Muscle of arm (tissue), 14 donors: ENCODE measurements at places on chromosomes 12 and 14. TPM values are rescaled to one million over a fixed set of nuclear protein-coding genes. Genes with fewer than 3 reads are reported as not detected.
A peak's percentile ranks its signal among the peaks of the same experiment; 100 is the strongest.

Gene ACVRL1
- 54.0 TPM for polyA plus RNA-seq

Gene PABPN1
- polyA plus RNA-seq = 108 TPM

Gene TTC8
- 14.6 TPM for polyA plus RNA-seq

Gene TAS2R13
- not detected for polyA plus RNA-seq

Gene ART4
- polyA plus RNA-seq = 0.41 TPM

Gene SERPINA1
- polyA plus RNA-seq = 54.8 TPM

Gene DLK1
- polyA plus RNA-seq = 1,856 TPM

Gene KLRC2
- polyA plus RNA-seq = 0.67 TPM

Gene SMIM10L1
- 8.5 TPM for polyA plus RNA-seq

Gene FOXG1
- polyA plus RNA-seq = 0.05 TPM

GRCh38 chr12:13425766-13426165 is 229.2 kb downstream of the EMP1 start:
- DNase-seq = no peak

GRCh38 chr12:52585946-52586345 is 12.3 kb upstream of the KRT74 start:
- DNase-seq = peak; percentile 18

- DNase-seq = no peak
Observed at GRCh38 chr12:57152639-57153038, 5.2 kb upstream of the LRP1-AS start.

DNA sequence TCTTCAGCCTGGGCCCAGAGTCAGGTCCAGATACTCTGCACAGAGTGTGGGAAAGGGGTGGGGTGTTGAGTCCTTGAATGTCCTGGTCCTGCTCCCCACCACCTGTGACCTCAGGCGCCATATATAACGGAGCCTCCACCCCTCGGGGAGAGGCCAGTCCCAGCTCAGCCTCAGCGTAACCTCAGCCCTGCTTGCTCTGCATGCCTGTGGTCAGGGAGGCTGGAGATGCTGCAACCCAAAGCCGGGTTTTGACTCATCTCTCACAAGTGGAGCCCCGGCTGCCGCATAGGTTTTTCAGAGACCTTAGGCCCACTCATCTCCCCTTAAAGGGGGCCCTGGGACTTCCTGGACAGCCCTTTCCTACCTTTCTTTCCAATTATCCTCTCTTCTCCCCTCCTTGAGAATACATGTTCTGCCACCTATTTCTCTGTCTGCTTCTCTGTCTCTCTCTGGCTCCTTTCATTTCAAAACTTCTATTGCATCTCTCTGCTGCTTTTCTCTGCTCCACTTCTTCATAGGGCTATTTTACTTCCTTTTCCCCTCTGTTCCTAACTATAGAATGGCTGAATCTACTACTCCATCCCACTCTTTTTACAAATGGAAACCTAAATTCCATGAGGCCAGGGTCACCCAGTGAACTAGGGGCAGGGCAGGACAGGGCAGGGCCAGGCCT is 1.2 kb downstream of the ITGB7 start:
- DNase-seq = no peak

- DNase-seq = no peak
Observed at GRCh38 chr14:79209418-79209817, 1001.9 kb downstream of the DIO2 start.

DNA sequence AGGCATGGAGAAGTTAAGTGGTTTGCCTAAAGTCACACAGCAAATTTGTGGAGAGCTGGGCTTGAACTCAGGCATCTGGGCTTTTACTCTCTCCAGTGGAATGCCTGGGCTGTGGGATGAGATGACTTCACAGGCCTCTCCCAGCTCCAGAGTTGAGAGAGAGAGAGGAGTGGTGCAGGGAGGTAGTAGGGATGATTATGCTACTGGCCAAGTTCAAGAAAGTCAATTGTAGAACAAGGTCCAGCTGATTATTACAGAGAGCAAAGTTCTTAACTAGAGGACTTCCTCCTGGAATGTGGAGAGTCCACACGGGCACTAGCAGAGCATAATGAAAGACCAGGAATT is 769 bp upstream of the EMP1 start:
- DNase-seq = no peak

DNA sequence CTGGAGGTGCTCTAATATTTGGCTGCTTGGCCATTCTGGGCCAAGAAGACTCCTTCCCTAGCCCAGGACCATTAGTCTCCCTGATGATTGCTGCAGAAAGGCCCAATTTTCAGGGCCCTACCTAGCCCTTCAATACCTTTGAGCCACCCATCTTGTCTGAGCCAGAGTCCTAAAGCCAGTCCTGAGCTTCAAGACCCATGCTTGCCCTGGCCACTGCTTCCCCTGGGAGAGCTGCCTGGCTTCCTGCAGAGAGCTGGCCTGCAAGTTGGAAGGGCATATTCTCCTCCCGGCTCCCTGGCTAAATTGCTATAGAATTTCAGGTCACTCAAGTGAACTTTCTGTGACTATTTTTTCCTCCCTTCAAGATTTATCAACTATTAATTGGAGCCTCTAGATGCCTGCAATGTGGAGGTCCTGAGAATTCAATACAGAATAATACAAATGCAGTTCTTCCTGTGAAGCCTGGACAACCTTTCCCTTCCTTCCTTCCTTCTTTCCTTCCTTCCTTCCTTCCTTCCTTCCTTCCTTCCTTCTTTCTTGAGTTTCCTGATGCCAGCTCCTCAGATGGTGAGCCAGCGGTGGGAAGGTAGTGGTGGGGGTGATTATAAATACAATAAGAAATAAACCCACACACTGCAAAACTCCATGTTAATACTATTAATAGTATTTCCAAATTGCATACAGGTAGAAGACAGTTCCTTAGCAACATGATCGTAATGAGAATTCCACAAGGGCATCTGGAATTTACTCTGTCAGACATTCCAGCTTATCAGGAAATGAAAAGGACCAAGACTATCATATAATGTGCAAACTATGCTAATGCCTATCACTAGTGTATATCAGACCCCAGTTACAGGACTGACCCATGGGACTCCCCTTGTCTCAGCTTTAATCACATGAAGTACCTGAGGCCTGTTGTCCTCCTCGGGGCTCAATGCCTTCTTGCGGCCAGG is 108.1 kb downstream of the ZFP36L1 start:
- DNase-seq = no peak

DNA sequence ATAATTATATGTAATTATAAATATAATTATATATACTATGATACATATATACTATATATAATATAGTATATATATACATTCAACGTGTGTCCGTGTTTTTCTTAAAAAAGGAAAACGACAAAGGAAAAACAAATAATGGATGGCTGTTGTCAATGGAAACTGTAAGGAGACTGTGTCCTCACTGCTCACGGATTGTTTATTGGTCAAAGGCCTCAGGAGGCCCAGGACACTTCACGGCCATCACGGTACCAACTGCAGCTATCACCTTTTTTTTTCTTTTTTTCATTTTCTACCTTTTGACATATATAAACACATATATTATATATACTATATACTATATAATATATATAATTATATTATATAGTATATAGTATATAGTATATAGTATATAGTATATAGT is 113.4 kb downstream of the SPTSSA start:
- no peak for DNase-seq

GRCh38 chr12:75792687-75793086 is 238.9 kb downstream of the PHLDA1 start:
- DNase-seq = no peak

DNA sequence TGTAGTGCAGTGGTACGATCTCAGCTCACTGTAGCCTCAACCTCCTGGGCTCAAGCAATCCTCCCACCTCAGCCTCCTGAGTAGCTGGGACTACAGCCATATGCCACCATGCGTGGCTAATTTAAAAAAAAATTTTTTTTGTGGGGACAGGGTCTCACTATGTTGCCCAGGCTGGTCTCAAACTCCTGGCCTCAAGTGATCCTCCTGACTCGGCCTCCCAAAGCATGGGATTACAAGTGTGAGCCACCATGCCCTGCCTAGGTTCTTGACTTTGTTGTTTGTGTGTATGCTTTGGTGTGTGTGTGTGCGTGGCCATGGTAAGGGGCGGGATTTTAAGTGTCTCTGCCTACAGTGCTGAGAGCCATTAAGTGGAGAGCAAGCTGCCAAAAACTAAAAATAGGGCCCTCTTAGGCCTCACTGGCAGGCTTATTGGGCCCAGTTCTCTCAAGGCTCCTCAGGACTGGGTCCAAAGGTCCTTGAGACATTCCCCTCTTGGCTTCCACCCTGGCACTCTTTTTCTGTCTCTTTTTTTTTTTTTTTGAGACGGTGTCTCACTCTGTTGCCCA is 5.1 kb downstream of the COX14 start:
- DNase-seq = no peak

DNA sequence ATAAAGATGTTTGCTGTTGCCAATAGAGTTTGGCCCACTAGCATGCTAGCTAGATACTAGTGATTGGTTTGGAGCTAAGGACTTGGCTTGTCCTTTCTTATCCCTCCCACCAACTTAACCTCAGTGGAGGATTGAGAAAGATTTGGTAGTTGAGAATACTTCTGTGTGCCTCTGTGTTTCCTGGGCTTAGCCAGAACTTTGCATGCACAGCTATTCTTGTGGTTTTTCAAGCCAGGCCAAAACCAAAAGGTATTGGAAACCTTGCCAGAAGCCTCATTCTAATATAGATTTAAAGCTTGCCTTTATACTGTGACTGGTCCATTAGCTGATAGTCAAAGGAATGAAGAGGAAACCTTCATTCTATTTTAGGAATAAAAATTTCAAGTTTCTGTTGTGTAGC is 188.5 kb downstream of the CCDC91 start:
- no peak for DNase-seq

DNA sequence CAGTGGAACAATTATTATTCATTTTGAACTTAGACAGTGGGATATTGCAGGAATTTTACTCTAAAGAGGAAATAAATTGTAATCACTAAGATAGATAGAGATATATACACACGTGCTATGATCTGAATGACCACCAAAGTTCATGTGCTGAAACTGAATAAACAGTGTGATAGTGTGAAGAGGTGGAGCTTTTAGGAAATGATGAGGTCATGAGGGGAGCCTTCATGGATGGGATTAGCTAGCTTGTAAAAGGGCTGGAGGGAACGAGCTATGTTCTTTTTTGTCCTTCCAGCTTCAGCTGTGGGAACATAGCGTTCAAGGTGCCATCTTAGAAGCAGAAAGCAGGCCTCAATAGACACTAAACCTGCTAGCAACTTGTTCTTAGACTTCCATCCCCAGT is 191.5 kb upstream of the LRIG3 start:
- no peak for DNase-seq

DNA sequence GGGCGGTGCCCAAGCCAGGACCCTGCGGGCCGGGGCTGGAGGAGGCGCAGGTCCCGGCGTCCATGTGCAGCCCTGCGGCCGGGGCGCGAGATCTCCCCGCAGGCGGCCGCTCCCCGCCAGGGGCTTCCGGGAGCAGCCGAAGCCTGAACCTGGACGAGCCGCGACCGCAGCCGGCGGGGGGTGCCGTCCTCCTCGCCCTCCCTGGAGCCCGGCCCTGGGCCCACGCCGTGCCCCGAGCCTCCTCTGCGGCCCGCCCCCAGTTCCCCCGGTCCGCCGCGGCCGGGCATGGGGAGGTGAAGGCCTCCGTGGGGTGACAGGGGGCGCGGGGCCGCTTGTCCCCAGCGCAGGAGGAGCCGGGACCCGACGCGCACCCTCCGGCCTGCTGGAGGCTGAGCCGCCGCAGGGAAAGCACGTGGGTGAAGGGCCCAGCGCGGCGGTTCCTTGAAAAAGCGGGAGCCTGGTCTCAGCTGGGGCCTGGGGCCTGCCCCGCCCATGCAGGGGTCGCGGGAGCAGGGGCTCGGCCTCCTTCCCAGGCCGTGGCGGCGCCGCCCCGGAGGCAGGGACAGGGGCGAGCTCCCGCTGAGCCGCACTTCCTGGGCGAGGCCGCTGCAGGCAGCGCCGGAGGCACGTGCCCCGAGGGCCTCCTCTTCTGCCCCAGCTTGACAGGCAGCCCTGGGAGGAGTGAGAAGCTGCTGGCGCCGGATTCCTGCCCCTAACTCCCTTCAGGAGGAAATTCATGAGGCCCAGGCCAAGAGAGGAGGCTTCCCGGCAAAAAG is 55.6 kb upstream of the PPP2R5C start:
- peak; percentile 32 for DNase-seq

- DNase-seq = no peak
Observed at GRCh38 chr14:101335061-101335661, 226.1 kb upstream of the DIO3 start.

DNA sequence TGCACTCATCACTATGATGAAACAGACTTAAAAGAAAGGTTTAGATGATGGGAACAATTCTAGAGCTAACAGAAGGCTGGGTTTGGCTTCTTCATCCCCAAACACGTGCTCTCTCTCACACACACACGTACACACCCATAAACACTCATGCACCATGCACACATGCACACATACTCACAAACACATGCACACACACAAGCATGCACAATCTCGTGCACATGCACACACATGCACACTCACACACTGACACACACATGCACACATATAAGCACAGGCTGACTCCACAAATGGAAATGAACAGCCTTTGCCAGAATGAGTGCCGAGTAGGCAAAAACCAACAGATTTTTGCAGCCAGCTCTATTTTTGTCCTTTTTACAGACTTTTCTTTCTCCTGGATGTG is 1571.6 kb downstream of the AACS start:
- no peak for DNase-seq

- no peak for DNase-seq
Observed at GRCh38 chr12:51171884-51172514, 936 bp downstream of the TFCP2 start.

GRCh38 chr14:98223106-98223505 is 1048.9 kb downstream of the BCL11B start:
- no peak for DNase-seq

DNA sequence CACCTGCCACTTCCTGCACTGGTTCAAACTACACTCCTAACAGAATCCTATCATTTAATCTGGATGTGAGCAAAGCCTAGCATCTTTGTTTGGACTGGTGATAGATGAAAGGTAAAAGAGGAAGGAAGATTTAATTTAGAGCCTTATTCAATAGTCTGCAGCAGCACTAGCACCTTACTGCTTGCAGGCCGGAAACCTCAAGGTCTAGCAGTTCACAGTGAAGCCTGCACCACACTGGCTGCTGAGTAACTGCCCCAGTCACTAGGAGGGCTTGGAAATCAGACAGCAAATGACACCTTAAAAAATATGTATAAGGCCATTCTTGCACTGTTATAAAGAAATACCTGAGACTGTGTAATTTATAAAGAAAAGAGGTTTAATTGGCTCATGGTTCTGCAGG is 358.0 kb downstream of the DAD1 start:
- no peak for DNase-seq

- DNase-seq = no peak
Observed at GRCh38 chr12:89918172-89918846, 209.7 kb upstream of the ATP2B1 start.

GRCh38 chr12:53414756-53415417 is 8.8 kb upstream of the AMHR2 start:
- DNase-seq = no peak

DNA sequence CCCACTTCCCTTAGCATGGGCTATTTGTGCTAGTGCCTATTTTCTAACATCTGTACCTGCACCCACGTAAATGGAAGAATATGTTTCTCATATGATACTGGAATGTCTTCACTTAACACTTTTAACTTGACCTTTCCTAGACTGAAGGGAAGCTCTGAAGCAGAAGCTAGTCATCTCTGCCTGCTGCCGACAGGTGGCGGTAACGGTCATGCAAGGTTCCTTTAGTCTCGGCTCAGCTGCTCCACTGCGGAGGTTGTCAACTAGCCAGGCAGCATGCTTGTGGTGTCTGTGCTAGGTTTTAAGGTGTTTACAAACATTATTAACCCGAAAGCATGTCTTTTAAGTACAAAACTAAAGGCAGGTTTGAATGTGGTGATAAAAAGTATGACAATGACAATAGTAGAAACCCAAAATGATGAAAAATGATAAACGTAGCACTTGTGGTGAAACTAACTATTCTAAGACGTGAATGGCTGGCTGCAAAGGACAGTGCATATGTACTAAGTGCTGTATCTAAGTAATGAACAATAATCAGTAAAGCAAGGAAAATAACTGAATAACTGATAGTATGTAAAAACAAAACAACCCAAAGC is 117.2 kb downstream of the GRIN2B start:
- peak; percentile 78 for DNase-seq
